NCI-H2029 treated with DMSO at 0.1 percent for 48 hours (cell line): ENCODE measurements at places on chromosomes 1 and 21.
A peak's percentile ranks its signal among the peaks of the same experiment; 100 is the strongest.

DNA sequence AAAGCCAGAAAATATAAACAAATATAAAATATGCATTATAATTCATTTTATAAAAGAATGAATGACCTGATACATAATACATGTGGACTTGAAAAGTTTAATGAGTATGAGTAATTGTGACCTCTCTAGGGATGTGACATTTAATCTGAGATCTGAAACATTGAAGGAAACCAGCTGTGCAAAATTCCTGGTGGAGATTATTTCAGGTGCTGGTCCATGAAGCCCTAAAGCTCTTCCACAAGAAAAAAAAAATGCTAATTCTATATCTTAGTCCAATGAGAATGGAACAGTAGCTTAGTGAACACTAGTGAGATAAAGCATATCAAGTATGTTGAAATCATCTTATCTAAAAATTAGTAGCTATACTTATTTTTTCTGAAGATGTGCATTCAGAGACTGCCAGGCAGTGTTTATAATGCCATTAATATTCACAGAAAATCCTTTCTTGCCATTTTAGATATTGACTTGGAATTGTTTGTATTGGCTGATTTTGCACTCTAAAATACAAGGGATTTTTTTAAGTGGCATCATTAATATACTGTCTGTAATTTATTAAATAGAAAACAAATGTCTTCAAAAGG, 1485.9 kb downstream of the PLA2G4A start:
- no peak for DNase-seq

DNA sequence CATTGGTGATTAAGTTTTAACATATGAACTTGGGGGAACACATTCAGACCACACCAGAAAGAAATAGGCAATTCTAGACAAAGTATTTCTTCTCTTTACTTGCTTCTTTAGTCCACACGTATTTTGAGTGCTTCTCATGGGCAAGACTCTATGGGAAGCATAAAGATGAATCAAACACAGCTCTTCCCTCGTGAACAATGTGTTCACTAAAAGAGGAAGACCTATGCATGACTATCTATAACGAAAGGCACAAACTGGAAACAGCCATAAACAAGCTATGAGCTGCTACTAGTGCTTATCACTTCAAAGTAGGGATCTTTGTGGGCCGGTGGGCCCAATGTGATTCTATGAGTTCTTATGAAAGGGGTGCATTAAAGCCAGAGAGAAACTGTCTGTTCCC, 53.0 kb upstream of the PRDX6 start:
- DNase-seq: no peak

GRCh38 chr1:110223127-110223526, 13.0 kb downstream of the KCNC4 start:
- no peak for DNase-seq

GRCh38 chr1:207951652-207952051, 40.7 kb upstream of the CD34 start:
- no peak for DNase-seq

GRCh38 chr21:28604946-28605537, 387.6 kb downstream of the LTN1 start:
- DNase-seq: no peak

- no peak for DNase-seq
Observed at GRCh38 chr1:9701665-9702064, 50.1 kb downstream of the PIK3CD start.

DNA sequence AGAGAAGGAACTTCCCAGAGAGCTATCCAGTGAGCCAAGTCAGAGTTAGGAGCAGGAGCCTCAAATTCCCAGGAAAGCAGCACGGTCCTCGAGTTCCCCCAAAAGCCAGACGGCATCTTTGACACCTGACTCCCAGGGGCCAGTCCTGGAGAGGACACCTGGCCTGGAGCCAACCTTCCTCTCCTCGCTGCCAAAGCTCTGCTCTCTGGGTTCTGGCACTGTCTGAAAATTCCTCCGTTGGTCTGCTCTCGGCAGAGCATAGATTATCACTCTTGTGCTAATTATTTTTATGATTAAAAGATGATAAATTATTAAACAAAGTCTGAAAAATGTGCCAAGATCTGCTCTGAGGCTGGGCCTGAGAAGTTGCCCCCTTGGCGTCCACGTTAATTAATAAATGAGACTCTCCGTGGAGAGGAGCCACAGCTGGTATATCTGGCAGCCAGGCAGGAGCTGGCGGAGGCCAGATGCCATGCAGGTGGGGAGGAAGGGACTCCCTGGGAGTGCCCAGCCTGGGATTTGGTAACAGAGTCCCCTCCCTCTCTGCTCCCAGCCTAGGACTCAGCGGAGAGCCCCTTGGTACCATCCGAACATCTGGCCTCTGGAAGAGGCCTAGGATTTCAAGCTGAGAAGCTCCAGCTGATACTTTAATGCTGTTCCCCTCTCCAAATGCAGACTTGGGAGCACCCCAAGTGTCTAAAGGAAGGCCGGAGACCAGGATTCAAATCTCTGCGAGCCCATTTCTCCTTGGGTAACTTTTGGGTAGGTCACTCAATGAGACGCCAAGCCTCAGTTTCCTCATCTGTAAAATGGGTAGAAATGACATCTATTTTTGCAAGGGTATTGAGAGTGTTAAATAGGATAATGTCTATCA, 163.7 kb upstream of the POU3F1 start:
- DNase-seq: peak; percentile 94

DNA sequence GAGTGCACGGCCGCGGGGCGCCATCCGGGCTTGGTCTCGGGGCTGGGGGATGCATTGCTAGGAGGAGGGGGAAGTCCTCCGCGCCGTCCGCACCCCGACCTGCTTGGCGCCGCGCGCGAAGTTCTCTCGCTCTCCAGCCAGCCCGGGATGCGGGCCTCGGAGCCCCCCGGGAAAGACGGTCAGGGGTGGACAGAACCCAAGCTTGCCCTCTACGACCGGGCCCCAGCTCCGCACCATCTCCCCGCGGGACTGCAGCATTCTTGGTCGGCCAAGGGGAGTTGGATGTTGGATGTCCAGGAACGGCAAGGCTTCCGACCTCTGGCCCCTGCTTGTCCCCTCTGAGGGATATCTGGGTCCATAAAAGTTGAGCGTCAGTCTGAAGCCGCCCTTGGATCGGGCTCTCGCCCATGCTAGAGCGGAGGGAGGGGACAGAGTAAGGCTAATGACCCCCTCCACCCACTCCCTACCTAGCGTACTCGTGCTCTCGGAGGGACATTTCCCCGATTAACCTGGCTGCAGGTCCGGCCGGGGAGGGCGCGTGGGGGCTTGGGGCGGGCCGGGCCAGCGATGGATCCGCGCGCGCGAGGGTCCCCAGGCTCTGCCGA, 522 bp downstream of the DISP3 start:
- no peak for DNase-seq

- DNase-seq: no peak
Observed at GRCh38 chr1:202976633-202977032, 9.6 kb upstream of the CYB5R1 start.

DNA sequence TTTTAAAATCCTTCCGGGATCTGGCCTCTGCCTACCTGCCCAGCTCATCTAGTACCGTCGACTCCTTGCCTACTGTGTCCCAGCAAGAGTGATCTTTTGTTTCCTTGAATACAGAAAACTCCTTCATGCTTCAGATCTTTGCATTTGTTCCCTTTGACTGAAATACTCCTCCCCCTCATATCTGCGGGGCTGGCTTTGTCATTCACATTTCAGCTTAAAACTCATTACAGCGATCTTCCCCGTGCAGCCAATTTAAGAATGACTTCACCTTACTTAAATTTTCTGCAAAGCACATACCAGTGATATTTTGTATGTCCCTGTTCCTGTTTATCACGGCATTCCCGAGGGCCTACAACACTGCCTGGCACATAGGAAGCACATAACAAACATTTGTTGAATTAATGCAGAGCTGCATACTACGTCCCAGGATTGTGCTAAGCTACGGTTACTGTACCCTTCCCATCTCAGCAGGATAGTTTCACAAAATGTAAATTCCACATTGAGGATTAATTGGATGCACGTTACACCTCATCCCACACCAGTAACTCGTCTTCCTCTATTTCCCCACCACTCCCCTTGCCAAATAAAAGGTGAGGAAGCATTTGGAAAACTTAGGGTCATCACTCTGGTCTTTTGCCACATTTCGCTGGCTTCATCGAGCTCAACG, 837 bp upstream of the DESI2 start:
- DNase-seq: no peak

GRCh38 chr1:5514527-5515183, 477.6 kb downstream of the NPHP4 start:
- DNase-seq: peak; percentile 76

GRCh38 chr1:219323426-219323825, 149.7 kb downstream of the LYPLAL1 start:
- DNase-seq: no peak

DNA sequence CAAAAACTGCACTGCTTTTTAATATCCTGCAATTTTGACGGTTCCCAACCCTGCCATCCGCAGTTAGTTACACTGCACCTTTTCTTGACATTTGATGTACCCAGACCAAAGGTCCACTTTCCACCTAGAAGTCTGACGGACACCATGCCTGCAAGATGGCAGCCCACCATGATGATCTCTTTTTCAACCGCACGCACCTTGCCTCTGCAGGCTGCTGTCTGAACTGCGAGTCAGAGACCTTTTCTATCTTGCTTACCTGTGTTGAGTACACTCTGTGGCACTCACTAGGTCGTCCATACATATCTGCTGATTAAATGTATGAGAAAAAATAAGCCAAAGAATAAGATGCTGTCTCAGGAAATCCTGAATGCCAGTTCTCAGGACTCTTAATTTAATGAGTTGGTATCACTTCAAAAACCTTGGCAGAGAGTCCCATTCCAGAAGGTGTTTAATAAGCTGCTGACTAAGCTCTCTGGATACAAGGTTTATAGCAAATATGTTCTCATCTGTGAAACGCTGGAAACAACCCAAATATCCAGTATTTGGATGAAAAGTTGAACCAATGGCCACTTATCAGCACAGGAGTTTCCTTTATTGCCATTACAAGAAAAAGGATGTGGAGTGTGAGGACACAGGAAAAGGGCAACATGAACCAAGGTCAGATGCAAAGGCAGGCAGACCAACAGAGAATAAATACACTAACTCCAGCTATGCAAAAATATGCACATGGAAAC, 37.9 kb downstream of the GNG12 start:
- DNase-seq: no peak

GRCh38 chr21:14962217-14962616, 102.6 kb downstream of the NRIP1 start:
- no peak for DNase-seq

GRCh38 chr1:87940421-87940820, 611.7 kb downstream of the LMO4 start:
- no peak for DNase-seq

- DNase-seq: no peak
Observed at GRCh38 chr1:237901299-237901934, 10.7 kb upstream of the ZP4 start.

DNA sequence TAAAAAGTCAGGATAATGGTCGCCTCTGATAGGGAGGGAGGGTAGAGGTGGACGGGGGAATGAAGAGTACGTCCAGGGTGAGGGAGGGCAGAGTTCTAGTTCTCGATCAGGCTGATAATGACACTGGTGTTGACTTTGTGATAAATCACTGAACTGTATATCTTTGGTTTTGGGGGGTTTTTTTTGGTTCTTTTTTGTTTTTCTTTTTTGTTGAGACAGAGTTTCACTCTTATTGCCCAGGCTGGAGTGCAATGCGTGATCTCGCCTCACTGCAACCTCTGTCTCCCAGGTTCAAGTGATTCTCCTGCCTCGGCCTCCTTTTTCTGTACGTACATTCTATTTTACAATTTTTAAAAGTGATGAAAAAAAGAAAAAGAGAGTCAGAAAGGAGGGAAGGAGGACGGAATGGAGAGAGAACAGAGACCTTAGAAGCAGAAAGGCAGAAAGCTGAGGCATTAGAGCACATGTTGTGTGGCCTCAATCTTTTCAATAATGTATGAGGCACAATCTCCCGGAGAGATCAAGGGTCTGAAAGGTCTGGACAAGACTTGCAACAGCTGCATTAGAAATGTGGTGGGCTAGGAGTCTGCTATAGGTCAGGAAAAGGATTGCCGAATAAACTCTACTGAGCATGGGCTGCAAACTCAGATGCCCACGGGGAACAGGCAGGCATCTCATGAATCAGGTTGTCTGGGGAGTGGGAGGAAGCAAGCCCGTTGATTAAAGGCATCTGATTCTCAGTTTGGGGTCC, 174.8 kb downstream of the TOMM20 start:
- no peak for DNase-seq

GRCh38 chr21:42432695-42433094, 29.0 kb downstream of the UBASH3A start:
- DNase-seq: no peak

GRCh38 chr1:161999301-162000052, 24.2 kb downstream of the OLFML2B start:
- no peak for DNase-seq
